ENCODE measurements at places on chromosomes 4 and X.
A peak's percentile ranks its signal among the peaks of the same experiment; 100 is the strongest.

DNA sequence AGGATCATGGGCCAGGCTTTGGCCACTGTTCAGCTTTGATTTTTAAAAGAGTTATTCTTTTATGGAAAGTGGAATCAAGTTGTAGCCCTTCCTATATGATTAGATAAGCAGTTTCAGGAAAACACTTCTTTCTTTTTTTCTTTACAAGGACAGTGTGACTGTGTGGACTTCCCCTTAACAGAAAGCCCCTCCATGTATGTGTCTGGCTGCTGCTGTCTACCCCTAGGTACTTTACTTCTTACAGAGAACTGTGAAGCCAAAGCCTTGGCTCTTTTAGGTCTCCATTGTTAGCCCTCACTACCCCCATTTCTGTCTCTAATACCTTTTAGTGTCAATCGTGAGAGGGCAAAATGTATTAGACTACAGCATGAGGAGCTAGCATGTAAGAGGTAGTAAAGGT, 19.1 kb downstream of the VSIG1 start:
- no peak for DNase-seq
- H3K36me3 ChIP-seq, result no peaks in the 10 kb centered on the region
- no peaks in the 10 kb centered on the region for H3K4me1 ChIP-seq
- H3K27ac ChIP-seq, result no peak overlapping the region
- no peaks in the 10 kb centered on the region for H3K27me3 ChIP-seq

DNA sequence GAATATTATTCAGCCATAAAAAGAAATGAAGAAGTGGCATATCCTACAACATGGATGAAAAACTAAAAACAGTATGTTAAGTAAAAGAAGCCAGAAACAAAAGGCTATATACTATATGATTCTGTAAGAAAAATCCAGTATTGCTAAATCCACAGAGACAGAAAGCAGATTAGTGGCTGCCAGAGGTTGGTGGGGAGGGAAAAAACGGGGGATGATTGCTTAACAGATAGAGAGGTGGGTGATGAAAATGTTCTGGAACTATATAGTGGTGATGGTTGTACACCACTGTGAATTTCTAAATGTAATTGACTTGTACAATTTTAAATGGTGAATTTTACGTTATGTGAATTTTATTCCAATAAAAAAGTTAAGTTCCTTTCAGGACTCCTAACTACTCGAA, 157.6 kb upstream of the SH3RF1 start:
- no peaks in the 10 kb centered on the region for H3K36me3 ChIP-seq
- H3K27ac ChIP-seq, result no peak overlapping the region
- H3K27me3 ChIP-seq, result no peaks in the 10 kb centered on the region
- no peaks in the 10 kb centered on the region for H3K4me1 ChIP-seq
- no peak overlapping the region for H3K4me3 ChIP-seq

DNA sequence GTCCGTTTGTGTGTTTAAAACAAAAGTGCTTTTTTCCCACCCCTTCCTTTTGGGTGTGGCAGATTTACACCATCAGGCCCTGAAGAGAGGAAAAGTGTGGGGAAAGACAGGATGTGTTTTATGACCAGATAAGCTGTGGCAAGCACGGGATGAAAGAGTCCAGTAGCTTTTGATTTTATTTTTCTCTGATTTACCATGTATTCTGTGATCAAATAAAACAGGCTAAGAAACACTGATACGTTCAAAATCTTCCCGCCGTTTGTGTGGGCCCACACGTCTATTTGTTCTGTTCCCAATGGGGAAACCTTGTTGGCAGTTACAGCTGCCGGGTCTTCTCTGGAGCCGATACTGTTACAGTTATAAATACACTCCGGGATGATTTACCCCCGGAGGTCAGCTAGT, 10.8 kb downstream of the LRP2BP start:
- H3K27me3 ChIP-seq, result no peaks in the 10 kb centered on the region
- no peaks in the 10 kb centered on the region for H3K36me3 ChIP-seq
- no peak overlapping the region for H3K4me3 ChIP-seq
- H3K27ac ChIP-seq, result no peak overlapping the region

GRCh38 chr4:184286358-184286757, 68.7 kb upstream of the ENPP6 start:
- no peak for DNase-seq
- peaks cover 26% of the 10 kb centered on the region for H3K4me1 ChIP-seq
- H3K27ac ChIP-seq, result peak overlapping the region; percentile 16
- no peaks in the 10 kb centered on the region for H3K36me3 ChIP-seq
- H3K4me3 ChIP-seq, result no peak overlapping the region
- H3K27me3 ChIP-seq, result no peaks in the 10 kb centered on the region

GRCh38 chrX:106378616-106379015, 210.5 kb downstream of the PWWP3B start:
- no peaks in the 10 kb centered on the region for H3K36me3 ChIP-seq
- no peak overlapping the region for H3K4me3 ChIP-seq
- H3K27me3 ChIP-seq, result no peaks in the 10 kb centered on the region
- no peak for DNase-seq

DNA sequence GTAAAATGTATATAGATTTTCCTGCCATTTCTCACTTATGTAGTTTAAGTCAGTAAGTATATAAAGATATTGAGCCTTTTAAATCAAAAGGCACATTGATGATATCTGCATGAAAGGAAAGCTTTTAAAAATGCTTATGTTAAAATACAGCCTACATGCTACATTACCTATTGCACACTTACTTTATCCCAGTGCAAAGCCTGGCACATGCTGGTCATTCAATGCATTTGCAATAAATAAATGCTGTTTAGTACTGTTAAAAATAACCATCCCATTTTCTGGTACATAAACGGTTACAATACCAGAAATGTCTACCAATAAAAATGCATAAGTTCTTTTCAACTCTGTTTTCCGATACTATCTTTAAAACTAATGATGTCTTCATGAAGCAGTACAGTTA, 22.1 kb upstream of the SPATA4 start:
- H3K4me1 ChIP-seq, result no peaks in the 10 kb centered on the region
- H3K4me3 ChIP-seq, result no peak overlapping the region
- H3K27ac ChIP-seq, result no peak overlapping the region

- no peaks in the 10 kb centered on the region for H3K4me1 ChIP-seq
- DNase-seq, result no peak
- H3K36me3 ChIP-seq, result no peaks in the 10 kb centered on the region
- no peaks in the 10 kb centered on the region for H3K27me3 ChIP-seq
Observed at GRCh38 chrX:33339219-33339618, 127.9 kb upstream of the DMD start.

DNA sequence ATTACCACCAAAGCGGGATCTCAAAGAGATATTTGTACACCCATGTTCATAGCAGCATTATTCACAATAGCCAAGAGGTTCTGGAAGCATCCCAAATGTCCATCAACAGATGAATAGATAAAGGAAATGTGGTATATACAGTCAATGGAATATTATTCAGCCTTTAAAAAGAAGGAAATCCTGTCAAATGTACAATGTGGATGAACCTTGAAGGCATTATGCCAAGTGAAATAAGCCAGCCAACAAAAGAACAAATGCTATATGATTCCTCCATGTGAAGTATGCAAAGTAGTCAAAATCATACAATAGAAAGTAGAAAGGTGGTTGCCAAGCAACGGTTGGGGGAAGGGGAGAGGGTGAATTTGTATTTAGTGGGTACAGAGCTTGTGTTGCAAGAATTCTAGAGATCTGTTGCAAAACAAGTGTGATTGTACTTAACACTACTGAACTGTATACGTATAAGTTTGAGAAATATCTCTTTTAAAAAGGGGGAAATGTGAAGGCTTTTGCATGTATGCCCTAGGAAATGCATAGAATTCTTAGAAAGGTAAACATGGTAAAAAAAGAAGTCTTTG, 5.0 kb upstream of the ZRSR2 start:
- peaks cover 33% of the 10 kb centered on the region for H3K36me3 ChIP-seq
- H3K27ac ChIP-seq, result no peak overlapping the region
- H3K4me3 ChIP-seq, result no peak overlapping the region
- no peaks in the 10 kb centered on the region for H3K27me3 ChIP-seq
- DNase-seq, result no peak

DNA sequence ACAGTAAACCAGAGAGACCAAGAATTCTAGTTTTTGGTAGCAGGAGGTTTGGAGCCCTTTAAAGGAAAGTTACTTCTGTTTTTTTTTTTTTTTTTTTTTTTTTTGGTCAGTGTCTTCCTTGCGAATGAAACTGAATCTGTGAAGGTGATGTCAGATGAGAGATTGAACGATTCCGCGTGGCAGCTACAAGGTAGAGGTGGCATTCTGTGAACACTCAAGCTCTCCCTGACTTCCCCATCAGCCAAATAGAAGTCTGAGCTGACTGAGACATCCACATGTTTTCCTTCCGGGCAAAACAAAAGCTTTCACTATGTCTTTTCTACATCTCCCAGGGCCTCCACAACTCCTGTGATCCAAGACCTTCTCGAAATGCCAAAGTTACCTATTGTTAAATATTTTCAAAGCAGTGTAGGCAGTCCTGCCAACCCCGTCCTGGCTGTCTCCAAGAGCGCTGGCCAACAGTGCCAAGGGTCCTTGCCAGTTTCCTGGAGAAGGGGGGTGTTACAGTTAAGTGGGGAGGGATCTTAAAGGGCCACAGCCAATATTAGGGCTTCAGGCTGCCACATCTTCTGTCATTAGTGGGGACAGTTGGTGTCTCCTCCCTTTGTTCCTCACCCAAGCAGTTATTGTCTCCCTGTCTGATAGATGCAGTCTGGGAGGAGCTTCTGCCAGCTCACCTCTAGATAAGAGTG, 102.9 kb upstream of the SLC34A2 start:
- H3K4me1 ChIP-seq, result no peaks in the 10 kb centered on the region
- H3K36me3 ChIP-seq, result no peaks in the 10 kb centered on the region
- no peaks in the 10 kb centered on the region for H3K27me3 ChIP-seq
- no peak overlapping the region for H3K4me3 ChIP-seq

DNA sequence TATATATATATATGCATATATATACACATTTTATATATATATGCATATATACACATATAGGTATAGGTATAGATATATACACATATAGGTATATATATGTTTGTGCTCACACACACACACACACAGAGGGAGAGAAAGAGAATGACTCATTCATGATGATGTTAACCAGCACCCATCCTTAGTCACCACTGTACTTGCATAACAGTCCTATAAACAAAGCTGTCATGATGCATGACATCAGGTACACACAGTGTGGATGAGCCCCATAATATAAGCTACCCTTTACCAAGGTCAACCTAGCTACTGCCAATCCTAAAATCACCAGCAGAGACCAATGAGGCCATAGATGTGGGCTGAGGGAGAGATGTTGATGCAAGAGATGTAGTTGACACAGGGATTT, 1408.0 kb downstream of the RAPGEF2 start:
- no peak for DNase-seq
- no peak overlapping the region for H3K27ac ChIP-seq
- no peaks in the 10 kb centered on the region for H3K36me3 ChIP-seq
- H3K27me3 ChIP-seq, result no peaks in the 10 kb centered on the region
- H3K4me1 ChIP-seq, result no peaks in the 10 kb centered on the region
- no peak overlapping the region for H3K4me3 ChIP-seq

DNA sequence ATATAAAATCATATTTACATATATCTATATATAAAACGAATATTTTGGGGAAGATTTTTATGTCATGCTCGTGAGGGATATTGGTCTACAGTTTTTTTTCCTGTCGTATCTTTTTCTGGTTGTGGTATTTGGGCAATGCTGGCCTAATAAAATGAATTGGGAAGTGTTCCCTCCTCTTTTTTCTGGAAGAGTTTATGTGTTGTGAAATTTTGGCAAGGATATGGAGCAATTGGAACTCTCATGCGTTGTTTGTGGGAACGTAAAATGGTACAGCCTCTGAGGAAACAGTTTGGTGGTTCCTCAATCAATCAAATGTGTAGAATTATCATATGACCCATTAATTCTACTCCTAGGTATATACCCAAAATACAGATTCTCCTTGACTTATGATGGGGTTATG, 69.8 kb downstream of the ZNF182 start:
- DNase-seq, result no peak
- no peaks in the 10 kb centered on the region for H3K27me3 ChIP-seq
- no peaks in the 10 kb centered on the region for H3K4me1 ChIP-seq
- no peak overlapping the region for H3K4me3 ChIP-seq
- no peak overlapping the region for H3K27ac ChIP-seq
